Upper lobe of left lung (tissue), 6 donors: ENCODE measurements at places on chromosomes 7 and 10. TPM values are rescaled to one million over a fixed set of nuclear protein-coding genes. Genes with fewer than 3 reads are reported as not detected.
A peak's percentile ranks its signal among the peaks of the same experiment; 100 is the strongest.

Gene CHRM2
- 4.2 TPM for total RNA-seq

Gene HOXA9
- total RNA-seq: 0.49 TPM

Gene XRCC2
- total RNA-seq: 0.46 TPM

Gene CNNM1
- total RNA-seq: 0.69 TPM

Gene METTL27
- 3.0 TPM for total RNA-seq

Gene CARD11
- total RNA-seq: 4.6 TPM

GRCh38 chr7:125386211-125386610 lies 456.6 kb upstream of the POT1 start:
- no peak for DNase-seq

GRCh38 chr7:132386201-132386681 lies 190.0 kb downstream of the PLXNA4 start:
- peak; percentile 28 for DNase-seq

- DNase-seq: no peak
Measured at GRCh38 chr10:121683366-121683765, 85.1 kb upstream of the FGFR2 start.

DNA sequence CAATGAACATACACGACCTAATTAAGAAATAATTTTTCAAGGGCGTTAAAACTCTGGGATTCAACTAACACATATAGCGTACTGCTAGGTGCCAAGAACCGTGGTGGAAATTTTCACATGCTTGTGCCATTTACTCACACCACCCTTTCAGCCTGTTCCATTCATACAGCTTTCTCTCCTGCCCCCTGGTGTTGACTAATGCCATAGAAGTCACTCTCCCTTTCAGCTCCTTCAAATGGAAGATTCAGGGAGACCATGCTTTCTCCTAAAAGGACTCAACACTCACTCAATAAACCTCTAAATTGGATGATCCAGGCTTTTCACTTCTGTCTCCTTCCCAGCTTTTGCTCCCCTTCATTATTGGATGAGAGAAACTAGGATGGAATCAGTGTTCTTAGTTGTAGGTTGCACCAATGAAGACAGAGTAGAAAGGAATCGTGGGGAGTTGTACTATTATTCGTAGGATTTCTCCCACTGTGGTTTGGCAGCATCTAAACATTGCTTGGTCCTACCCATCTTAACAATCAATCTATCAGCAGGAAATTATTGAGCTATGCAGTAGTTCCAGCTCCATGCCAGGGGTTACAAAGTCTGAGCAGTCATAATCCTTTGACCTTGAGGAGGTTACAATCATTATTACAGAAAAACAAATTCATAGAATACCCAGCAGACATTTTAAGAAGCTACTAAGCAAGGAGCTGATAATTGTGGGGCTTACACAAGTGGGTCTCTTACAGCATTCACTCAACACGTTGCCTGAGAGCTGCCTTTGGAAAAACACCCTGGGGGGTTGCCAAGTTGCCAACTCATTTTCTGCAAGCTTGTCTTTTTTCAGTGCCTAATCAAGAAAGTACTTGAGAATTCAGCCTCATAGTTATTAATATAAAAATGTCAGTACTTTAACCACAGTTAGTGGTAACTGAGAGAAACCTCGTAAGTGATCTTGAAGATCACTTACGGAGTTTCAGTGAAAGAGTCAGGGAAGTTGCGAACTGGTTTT lies 2.8 kb upstream of the PPP1R3C start:
- peak; percentile 58 for DNase-seq

- no peak for DNase-seq
Measured at GRCh38 chr10:102628451-102628911, 15.8 kb upstream of the TRIM8 start.

GRCh38 chr7:140146574-140146973 lies 30.2 kb downstream of the KDM7A start:
- no peak for DNase-seq

DNA sequence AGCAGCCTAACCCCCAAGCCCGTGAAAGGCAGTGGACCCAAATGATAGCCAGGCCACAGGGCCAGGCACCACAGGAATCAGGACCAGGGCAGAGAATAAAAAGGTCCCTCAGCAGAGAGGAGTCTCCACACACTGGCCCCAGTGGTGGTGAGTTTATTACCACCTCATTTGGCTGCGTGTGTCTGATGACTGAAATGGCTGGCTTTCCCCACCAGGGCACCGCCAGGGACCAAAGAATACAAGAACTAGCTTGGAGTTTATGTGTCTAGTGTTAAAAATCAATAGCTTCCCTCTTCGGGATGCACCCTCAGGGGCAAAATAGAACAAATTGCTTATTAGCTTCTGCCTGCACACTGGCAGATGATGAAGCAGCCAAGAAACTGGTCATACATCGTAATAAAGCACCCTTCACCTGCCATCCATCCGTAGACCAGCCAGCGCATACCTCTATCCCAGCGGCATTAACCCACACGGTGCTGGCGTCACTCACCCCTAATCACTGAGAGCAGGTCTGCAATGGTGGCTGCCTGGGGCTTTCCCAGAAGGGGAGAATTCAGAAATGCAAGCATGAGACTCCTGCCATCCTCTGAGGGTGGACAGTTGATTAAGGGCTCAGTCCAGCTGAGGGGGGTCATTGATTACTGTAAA lies 223.7 kb upstream of the ZMIZ1 start:
- DNase-seq: no peak

DNA sequence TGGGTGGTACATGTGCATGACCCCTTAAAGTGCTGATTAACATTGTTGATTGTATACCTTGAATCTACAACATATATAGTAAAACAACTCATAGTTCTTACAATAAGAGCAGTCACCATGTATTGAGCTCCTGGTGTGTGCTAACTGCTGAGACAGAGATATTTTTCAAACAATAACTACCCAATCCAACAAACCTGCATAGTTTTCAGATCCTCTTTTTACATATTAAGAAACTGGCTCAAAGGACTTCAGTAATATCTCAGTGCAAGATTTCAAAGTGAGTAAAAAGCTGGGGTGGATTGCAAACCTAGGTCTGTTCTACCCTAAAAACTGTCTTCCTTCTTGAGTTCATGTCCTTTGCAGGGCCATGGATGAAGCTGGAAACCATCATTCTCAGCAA lies 272.2 kb downstream of the SNX13 start:
- no peak for DNase-seq

DNA sequence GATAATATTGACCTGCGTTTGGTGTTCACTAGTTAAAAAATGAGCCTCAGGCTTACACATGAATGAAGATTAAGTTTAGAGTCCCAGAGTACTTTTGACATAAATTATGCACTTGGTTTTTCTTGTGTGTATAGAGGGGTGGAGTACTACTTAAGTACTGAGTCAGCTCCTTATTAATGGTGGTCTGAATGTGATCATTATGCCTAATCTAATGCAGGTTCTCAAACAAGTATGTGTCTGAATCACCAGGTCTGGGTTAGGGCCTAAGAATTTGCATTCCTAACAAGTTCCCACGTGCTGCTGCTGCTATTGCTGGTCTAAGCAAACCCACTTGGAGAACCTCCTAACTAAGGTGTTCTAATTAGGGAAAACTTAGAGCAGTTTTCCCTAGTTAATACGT lies 30.7 kb upstream of the STOX1 start:
- no peak for DNase-seq

DNA sequence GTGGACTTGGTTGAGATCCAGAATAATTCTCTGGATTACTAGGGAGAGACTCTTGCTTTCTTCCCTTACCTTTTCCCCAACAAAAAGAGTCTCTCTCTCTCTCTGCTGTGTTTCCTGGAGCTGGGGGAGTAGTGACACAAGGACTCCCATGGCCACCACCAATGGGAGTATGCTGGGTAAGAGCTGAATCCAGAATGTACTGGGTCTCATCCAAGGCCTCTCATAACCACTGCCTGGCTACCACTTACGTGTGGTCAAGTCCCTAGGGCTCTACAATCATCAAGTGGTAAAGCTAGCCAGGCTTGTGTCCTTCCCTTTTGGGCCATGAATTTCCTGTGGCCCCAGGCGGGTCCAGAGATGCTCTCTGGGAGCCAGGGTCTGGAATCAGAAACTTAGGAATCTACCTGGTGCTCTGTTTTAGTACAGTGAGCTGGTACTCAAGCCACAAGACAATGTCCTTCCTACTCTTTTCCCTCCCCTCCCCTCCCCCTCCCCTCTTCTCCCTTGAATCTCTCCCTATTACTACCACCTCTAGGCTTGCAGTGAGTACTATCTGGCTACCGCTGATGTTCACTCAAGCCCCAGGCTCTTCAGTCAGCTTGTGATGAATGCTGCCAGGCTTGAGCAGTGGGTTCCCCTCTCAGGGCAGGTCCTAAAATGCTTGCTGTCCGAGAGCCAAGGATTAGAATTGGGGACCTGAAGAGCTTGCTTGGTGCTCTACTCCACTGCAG lies 196.6 kb downstream of the BBS9 start:
- DNase-seq: peak; percentile 39

GRCh38 chr10:96513305-96513697 lies 425 bp downstream of the TLL2 start:
- no peak for DNase-seq

- DNase-seq: peak; percentile 16
Measured at GRCh38 chr7:2003931-2004812, 228.6 kb downstream of the MAD1L1 start.

DNA sequence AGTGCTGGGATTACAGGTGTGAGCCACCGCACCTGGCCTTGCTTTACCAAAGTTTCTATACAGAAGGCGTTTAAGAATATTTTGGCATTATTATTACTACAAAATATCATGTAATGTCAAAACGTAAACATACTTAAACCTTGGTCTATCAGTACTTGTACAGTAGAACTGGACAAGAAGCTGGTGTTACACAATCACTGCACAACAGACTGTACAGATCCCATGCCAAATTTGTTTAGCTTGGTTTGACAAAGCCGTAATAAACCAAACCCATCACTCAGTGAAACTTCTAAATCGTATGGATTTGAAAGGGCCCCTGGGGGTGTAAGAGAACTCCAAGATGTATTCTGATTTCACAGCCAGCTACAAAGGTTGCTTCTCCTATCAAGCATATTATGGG lies 51.8 kb upstream of the RHEB start:
- DNase-seq: no peak

GRCh38 chr10:118592675-118593330 lies 2.6 kb downstream of the PRLHR start:
- no peak for DNase-seq

DNA sequence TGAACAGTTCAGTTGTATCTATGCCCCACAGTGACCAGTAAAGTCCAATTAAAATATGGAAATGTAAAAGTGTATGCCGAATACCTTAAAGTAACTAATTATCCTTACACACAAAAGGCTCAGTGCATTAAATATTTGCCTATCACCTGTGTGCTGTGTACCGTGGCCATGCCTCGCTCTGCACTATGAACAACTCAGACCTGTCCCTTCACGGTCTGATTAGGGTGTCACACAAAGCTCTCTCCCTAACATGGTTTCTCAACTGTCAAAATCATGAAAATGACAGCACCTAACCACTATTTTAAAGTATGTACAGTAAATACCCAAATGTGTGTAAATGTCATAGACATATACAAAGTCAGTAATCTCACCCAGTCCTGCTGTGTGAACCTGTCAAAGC lies 43.1 kb downstream of the STK17A start:
- no peak for DNase-seq

DNA sequence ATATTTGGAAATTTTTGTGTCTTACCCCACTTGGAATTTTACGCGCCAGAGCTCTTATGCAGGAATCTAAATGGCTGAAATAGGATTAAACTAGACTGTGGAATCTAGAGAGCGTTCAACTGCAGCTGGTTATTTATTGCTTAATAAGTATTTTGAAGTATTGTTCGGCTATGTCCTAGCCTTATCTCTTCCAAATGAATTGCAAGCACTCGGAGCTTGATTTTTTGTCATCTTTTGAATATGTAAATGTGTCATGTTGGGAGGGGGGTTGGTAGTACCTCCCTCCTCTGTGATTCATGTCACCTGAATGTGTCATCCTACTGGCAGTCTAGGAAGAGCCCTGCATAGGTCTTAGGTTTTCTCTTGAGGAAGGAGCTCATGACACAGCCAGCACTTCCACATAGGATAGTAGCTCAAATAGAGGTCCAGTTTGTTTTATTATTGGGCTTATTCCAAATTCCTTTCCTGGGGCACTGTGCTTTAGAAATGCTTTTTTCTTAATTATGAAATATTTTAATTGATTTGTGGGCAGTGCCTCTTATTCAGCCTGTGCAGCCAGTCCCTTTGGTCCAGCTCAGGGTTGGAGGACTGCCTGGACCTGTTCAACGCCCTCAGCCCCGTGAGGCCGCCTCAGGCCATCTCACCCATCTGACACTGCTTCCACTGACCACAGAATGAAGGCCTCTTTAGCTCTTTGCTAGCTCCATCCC lies 22.5 kb upstream of the TRIL start:
- DNase-seq: no peak

DNA sequence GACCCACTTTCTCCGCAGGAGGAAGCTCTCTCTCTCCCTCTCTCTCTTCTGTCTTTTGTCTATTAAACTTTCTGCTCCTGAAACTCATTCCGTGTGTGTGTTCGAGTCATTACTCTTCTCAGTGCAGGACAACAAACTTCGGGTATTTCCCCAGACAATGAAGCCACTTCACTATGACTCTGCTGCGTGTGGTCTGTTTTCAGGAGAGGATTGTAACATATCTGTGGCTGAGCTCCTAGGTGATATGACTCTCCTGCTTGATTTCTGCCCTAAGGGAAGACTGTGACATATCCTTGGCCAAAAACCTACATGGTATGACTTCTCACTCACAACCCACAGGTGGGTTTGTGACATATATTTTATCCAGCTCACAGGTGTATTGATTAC lies 39.9 kb upstream of the ZNF107 start:
- DNase-seq: no peak

GRCh38 chr10:72133517-72133916 lies 45.2 kb upstream of the SPOCK2 start:
- no peak for DNase-seq

GRCh38 chr10:3775696-3776551 lies 9.1 kb downstream of the KLF6 start:
- DNase-seq: peak; percentile 66

DNA sequence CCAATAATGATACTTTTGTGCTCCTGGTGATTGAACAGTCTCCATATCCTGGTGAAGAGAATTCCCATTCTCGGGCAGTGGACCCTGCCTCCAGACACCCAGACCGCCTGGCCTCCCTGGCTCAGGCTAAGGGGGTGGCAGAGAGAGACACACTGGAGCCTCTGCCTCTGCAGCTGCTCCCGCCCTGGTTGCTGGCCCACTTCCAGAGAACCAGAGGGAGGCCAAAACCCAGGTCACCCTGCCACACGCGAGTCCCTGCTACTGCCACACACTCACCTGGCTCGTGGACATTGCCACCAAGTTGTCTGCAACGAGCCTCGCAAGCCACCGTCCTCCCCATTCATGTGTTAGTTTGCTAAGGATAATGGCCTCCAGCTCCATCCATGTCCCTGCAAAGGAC lies 221.8 kb downstream of the HPSE2 start:
- DNase-seq: peak; percentile 26

GRCh38 chr10:78280604-78281003 lies 246.9 kb downstream of the RPS24 start:
- DNase-seq: no peak

- DNase-seq: no peak
Measured at GRCh38 chr10:42963312-42963711, 113.6 kb upstream of the RET start.

DNA sequence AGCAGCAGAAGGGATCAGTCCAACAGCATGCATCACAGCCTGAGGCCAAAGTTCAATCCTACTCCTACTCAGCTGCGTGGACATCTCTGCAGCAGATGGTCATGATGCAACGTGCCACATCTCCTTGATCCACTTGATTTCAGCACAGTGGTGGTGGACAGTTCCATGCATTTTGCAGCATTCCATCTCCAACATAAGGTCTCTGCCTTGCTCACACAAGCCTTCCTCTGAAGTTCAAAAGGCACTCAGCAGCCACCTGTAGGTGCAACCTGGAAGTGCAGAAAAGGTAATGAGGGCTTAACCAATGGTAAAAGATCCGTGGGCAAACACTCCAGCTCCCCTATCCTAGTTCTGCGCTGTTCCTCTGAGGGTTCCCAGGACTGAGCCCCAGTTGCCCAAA lies 57.5 kb upstream of the CHCHD3 start:
- no peak for DNase-seq
